ACHN (cell line): ENCODE measurements at places on chromosomes 12 and 14.
A peak's percentile ranks its signal among the peaks of the same experiment; 100 is the strongest.

GRCh38 chr12:49558526-49558925 lies 9.4 kb downstream of the MCRS1 start:
- no peak for DNase-seq

GRCh38 chr12:126558810-126559209 lies 1493.6 kb downstream of the AACS start:
- DNase-seq, result no peak

- DNase-seq, result no peak
Observed at GRCh38 chr12:80708975-80709328, 1.5 kb downstream of the MYF6 start.

DNA sequence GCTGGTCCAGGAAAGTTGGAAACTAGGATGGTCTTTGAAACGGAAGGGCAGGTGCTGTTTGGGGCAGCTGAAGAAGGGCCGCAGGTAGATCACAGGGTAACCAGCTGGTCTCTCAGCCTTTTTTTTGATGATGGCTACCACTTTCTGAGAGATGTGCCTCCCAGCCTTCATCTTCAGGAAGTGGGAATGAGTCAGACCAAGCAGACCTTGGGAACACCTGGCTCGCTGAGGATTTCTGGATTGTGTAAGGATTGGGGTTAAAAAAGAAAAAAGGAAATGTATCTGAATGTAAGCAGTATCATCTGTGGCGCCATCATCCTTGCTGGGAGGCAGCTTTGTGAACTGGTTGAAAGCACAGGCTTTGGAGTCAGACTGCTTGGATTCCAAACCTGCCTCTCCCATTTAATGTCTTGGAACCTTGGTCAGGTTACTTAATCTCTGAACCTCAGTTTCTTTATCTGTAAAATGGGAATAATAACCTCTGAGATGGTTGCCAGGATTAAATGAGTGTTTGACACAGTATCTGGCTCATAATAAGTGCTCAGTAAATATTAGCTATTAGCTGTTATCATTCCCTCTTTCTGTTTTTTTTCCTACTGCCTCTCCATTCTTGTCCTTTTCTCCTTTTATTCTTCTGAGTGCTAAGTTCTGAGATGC lies 1.7 kb downstream of the PRPF40B start:
- DNase-seq, result peak; percentile 47

DNA sequence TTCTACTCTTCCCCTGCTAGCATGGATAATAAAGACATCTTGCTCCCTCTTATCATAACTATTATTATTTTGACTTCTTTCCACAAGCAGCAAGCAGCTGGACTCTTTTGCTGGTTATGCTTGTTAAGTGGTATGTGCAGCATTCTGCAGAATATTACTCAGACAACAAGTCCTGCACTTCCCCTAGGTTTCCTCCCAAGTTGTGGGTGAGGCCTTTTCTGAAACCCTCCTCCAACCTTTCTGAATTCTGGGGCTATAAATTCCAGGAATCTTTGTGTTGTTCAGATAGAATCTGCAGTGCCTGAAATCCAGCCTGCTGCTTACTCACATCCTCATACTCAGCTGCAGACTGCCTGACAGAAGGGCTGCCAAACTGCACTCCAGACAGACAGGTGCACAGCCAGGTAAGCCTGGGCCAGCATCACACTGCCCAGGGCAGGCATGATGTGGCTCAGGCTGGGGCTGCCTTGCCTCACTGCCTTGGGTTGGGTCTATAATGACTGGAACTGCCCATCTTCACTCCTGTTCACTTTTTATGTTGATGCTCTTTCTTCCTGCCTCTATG lies 6.2 kb upstream of the DHRS2 start:
- DNase-seq, result no peak

DNA sequence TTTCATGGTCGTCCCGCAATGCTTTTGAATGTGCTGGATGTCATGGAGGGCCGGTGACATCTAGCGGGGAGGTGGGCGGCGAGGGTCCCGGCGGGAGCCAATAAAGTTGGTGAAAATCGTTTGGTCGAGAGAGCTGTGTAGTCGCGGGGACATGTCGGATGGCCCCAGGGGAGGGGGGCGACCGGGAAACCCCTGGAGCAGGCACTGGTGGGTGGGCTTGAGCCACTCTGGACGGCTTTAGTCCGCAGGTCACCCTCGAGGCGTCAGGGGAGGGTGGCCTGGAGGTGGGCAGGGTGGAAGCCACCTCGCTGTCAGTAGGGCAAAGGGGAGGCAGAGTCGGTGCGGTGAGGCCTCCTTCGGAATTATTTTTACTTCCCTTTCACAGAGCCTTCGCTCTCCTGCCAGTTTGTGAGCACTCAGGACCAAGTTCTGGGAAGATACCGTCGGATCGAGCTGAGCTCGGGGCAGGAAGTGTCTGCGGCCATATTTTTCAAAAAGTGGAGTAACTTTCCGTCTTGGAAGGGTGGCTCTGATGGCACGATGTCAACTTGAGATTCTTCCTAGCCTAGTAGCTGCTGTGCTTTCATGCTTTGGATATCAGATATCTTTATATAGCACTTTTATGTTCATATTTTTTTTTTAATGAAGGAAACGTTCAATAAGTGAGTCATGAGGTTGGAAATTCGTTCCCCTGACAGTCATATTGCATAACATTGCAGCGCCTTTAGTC lies 28.2 kb downstream of the WBP11 start:
- peak; percentile 62 for DNase-seq

DNA sequence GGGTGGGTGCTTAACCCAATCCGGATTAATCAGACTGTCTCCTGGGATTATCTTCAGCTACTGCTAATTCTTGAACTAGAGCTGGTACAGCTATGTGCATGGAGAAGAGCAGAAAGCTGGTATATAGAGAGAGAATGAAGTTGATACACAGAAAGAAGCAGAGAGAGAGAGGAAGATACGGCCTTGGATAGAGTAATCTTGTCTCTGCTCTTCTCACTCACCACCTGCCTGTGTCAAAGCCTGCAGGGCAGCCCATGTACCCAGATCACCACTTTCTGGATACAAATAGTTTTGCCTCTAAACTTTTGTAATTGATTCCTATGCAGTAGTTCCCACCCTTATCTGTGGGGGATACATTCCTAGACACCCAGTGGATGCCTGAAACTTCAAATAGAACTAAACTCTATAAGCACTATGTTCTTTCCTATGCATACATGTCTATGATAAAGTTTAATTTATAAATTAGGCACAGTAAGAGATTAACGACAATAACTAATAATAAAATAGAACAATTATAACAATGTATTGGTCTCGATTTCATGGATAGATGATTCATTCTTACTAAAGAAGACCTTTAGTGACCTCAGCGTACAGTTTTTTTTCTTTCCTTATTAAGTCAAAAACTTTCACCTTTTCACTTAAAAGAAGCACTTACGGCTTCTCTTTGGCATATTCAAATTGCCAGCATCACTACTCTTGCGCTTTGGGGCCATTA lies 45.5 kb downstream of the YEATS4 start:
- peak; percentile 24 for DNase-seq

GRCh38 chr14:54673193-54674045 lies 106.5 kb downstream of the SAMD4A start:
- no peak for DNase-seq

DNA sequence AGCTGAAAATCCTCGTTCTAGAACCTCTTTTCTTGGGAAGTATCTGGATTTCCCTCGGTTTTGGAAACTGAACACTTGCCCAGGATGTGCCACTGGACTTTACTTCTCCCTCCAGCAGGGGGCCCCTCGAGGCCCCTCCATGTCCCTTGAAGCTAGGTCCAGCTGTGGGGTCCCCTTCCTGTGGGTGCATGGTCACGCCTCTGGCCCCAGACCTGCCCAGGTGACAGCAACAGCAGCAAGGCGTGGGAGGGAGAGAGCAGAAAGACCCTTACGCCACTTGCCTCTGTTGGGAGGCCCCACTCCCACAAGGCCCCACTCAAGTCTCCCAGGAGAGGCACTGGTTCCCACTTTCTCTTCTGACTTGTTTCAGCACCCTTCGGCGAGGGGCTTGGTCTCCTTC lies 3.1 kb downstream of the SLC25A29 start:
- peak; percentile 34 for DNase-seq
